ENCODE measurements at places on chromosomes 5 and 9.

GRCh38 chr5:128962211-128962610 is 3.1 kb upstream of the SLC27A6 start:
- no peak for DNase-seq

DNA sequence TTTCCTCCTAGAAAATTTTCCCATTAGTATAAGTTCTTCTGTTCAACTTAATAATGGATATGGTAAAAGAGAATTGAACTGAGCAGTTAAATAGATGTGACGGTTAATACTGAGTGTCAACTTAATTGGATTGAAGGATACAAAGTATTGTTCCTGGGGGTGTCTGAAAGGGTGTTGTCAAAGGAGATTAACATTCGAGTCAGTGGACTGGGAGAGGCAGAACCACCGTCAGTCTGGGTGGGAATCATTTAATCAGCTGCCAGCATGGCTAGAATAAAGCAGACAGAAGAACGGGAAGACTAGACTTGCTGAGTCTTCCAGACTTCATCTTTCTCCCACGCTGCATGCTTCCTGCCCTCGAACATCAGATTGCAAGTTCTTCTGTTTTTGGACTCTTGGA is 689.6 kb upstream of the CDH10 start:
- no peak for DNase-seq

DNA sequence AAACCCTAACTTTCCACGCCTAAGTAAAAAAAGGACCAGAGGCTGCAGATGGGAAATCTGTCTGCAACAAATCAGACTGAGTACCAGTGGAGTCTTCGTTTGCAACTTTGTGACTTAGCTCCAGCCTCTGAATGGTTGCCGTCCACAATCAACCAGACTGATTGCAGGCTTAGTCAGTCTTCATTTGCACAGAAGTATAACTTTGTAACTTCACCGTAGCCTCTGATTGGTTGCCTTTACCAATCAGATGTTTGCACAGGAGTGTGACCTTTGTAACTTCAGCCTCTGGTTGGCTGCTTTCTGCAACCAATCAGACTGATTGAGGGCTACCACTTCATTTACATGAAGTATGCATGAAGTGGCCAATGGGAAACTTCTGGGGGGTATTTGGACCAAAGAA is 53.7 kb downstream of the TGFBR1 start:
- no peak for DNase-seq

GRCh38 chr9:6889868-6890267 is 132.1 kb downstream of the KDM4C start:
- DNase-seq, result no peak

DNA sequence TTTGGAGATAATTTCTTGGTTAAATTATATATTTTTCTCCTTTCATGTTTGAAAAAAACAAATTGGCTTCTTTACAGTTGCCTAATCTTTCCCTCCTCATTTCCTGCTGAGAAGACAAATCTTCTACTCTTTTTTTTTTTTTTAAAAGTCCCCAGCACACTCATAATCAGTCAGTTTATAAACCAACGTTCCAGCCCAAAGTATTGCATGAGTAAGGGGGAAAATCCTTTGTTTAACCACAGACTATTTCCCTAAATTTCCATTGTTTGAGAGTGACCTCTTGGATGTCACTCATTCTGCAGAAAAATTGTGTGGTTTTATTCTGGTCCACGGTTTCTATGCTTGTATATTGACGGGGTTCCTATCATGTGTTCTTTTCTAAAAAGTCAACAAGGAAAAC is 55.1 kb upstream of the TLR4 start:
- DNase-seq, result no peak

DNA sequence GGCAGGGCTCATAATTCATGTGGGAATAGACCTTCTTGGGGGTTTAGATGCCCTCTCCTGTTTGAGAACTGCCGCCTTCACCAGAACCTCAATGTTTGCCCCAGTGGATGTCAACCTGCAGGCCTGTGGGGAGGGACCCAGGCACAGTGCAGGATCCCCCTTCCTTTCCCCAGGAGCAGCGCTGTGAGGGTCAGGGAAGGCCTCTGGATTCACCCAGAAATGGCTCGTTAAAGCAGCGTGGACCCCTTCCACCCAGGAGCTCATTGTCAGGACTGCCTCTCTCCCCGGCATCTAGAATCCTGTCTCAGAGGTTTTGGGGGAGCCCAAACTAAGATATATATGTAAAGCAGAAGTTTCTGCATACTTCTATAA is 188.3 kb downstream of the GADD45G start:
- DNase-seq, result no peak

- DNase-seq, result no peak
These were observed 273.5 kb downstream of the CRB2 start for GRCh38 chr9:123629531-123629930.

- DNase-seq, result no peak
These were observed 2.4 kb upstream of the DAB2 start for GRCh38 chr5:39427229-39427628.

GRCh38 chr9:91256235-91256634 is 105.5 kb downstream of the AUH start:
- no peak for DNase-seq

- DNase-seq, result no peak
These were observed 21.5 kb downstream of the COL5A1 start for GRCh38 chr9:134663084-134663483.

DNA sequence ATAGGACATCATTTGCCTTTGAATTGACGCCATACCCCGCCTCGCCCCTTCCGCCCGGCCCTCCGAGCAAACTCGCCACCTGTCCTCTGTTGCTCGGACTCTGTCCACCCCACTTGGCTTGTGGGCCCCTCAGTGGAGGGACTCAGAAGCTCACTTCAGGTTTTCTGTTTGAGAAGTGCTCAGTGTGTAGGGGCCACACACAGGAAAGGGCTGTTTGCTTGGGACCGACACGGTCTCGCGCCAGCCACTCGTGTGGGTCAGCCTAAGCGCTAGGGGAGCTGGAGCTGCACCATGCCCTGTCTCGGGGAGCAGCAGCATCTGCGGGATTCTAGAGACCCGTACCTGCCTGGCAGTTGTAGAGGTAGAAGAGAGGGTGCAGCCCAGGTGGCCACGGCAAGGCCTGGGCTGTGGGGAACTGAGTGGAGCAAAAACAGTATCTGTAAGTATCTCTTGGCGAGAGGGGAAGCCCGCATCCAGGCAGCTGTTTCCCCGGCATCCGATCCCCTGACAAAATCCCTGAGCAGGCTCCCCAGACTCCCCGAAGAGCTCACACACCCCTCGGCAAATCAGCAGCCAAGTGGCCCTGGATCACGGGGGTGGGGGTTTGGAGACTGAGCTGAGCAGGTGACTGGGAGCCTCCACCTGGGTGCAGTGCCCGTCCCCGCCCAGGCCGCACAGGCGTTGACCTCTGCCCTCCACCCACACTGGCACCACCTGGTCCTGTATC is 52.2 kb downstream of the COL5A1 start:
- DNase-seq, result no peak

- no peak for DNase-seq
These were observed 4.5 kb upstream of the CD274 start for GRCh38 chr9:5445886-5446285.

DNA sequence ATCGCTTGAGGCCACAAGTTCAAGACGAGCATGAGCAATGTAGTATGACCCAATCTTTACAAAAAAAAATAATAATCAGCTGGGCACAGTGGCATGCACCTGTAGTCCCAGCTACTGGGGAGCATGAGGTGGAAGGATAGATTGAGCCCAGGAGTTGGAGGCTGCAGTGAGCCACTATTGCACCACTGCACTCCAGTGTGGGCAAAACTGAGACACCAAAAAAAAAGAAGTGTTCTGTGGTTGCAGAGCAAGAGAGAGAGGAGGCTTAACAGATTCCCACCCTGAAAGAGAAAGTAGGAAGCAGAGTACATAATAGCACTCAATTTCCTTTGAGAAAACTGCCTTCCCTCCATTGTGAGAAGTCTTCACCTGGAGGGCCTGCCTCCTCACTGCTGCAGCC is 52.6 kb downstream of the ALDH7A1 start:
- no peak for DNase-seq

- DNase-seq, result no peak
These were observed 20.4 kb upstream of the MED10 start for GRCh38 chr5:6398570-6399230.

DNA sequence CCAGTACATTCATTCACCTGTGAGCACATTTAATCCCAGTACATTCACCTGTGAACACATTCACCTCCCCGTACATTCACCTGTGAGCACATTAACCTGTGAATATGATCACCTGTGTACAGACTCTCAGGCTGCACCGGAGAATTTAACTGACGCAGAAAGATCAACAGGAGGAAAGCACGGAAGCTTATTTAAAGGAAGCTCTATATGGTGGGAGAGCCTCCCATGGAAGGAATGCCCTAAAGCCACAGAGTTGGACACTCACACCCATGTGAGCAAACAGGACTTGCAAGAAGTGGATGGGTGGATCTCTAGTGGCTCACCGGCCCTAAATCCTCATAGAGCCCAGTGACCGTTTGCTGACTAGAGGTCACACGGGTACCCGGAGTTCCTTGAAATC is 38.2 kb downstream of the TRIP13 start:
- no peak for DNase-seq

DNA sequence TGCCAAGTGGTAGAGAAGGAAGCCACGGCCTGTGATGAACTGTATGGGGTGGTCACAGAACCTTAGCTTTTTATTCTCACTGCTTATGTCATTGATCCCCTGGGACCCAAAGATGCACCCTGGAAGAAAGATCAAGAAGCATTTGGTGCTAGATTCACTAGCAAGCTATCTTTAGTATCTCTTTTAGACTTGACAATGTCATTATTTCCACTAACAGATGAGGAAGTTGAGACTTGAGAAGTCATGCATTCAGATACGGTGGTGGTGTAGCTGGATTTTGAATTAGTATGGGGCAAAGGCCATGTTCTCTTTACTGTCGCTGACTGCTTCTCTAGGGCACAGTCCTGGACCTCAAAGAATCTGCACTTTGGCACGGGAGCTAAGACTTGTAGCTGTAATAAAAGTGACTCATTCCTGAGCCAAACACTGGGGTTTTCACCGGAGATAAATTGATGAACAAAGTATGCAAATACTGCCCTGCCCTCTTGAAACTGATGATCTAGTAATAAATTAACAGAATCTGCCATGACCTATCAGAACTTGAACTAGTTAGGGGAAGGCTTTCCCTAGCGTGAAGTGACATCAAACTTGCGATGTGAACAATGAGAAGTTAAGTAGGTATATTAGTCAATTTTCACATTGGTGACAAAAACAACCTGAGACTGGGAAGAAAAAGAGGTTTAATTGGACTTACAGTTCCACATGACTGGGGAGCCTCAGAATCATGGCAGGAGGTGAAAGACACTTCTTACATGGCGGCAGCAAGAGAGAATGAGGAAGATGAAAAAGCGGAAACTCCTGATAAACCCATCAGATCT is 5.4 kb downstream of the GDA start:
- no peak for DNase-seq

DNA sequence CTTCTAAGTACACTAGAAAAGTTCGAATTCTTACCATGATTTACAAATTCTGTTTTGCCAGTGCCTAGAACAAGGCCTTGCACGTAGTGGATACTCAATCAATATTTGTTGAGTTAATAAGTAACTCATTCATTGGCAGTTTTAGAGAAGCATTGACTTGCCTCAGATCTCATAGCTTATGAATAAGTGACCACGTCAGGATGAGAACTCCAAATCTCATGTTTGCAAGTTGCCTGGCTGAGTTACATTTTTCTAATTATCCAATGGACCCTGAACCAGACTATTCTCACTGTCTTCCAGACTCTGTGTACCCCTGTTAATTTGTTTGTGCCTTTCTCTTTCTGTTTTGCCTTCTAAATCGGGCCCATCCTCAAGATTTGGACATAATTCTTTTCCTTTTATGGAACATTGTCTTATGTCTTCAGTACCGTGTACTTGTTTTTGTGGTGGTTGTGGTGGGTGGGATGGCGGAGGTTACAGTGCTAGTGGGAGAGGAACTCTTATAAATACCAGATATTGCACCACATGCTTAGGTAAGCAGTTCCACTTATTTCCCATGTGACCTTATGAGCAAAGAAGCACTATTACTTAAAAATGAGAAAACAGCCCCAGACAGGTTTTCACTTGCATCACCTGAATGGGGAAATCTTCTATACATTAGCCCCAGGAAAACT is 96.3 kb downstream of the UNC13B start:
- DNase-seq, result no peak

DNA sequence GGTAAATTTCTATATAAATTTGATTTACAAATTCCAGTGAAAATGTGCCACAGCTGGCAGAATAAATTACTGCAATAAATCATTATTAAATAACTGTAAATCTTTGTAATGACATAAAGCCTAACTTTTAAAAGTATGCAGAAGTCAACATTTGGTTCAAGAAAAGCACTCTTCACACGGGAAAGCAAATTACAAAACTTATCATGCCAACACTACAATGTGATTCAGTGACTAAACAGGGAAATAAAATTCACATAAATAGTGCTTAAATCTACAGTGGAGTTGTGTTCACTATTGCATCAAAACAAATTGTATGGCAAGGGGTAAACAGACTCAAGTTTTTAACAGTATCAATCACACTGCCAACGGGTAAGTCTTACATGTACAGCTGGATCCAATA is 117.2 kb downstream of the BNC2 start:
- no peak for DNase-seq

GRCh38 chr5:92969781-92970237 is 611.2 kb downstream of the NR2F1-AS1 start:
- no peak for DNase-seq
